Activated T-cell treated with anti-CD3 and anti-CD28 coated beads, Interleukin-2, amount 50 U/mL, for 1 hour (primary cell): ENCODE measurements at places on chromosomes 3 and 15.

DNA sequence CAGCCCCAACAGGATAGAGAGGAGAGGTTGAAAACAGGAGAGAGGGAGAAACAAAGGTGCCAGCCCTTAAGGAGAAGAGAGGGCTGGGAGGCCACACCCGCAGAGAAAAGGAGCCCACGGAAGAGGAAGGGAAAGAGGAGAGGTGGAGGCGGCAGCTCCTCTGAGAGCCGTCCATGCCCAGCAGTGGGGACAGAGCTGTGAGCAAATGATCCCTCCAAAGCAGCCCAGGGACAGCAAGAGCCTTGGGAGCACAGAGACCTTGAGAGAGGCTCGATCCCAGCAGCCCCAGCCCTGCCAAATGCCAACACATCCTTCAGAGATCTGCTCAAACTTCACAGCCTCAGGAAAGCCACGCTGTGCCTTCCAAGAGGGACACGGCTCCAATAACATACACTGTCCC, 66.7 kb upstream of the CORO2B start:
- DNase-seq, result no peak

DNA sequence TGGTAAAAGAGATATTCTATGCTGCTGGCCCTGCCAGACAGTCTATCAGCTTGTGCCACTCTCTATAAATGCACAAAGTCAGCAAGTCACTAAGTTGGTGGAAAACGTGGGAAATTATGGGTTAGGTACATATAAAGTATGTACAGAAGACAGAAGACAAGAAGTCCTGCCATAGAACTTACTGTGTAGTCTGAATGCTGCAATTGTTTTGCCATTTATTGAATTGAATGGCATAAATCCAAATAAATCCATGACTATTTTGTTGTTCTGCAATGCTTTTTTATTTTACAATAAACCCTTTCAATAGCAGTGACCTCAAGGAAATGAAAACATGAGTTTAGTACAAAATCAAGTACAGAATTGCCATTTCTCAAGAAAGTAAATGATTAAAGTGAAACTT, 34.1 kb upstream of the TM4SF1 start:
- DNase-seq, result no peak

GRCh38 chr3:113213896-113214587, 2.7 kb downstream of the BOC start:
- DNase-seq, result no peak

DNA sequence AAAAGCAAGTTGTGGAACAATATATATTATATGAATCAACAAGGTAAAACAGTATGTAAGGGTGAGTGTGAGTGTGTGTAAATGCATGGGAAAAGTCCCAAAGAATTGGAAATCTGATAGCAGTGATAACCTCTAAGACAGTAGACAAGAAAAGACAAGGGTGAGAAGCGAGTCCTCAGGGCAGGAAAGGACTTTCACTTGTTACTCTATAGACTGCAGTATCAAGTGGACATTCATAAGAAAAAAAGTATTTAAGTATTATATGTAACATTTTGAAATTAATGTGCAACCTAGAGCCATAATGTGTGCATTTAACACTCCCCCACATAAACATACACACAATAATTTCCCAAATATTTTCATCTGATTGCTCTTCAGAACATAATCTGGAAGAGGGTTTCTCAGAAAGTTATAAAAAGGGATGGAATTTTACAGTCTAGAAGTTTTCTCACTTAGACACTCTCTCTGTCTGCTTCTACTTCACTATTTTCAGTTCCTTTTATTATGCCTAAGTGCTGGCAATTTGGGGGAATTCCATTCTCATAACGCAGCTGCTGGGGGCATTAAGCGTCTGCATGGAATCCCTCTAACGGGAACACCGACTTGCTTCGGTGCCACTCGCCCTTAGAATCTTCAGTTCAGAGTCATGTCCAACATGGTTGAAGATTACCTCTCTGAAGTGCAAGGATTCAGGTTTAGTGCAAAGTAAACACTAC, 50.0 kb upstream of the CDIN1 start:
- DNase-seq, result no peak

GRCh38 chr3:186845756-186846155, 3.2 kb downstream of the ADIPOQ start:
- DNase-seq, result no peak

- no peak for DNase-seq
These were observed 15.9 kb upstream of the ALDH1A2 start for GRCh38 chr15:58081456-58081855.

- DNase-seq, result no peak
These were observed 19.6 kb downstream of the HEMK1 start for GRCh38 chr3:50588759-50589433.

- no peak for DNase-seq
These were observed 87.8 kb downstream of the NCEH1 start for GRCh38 chr3:172622916-172623700.

DNA sequence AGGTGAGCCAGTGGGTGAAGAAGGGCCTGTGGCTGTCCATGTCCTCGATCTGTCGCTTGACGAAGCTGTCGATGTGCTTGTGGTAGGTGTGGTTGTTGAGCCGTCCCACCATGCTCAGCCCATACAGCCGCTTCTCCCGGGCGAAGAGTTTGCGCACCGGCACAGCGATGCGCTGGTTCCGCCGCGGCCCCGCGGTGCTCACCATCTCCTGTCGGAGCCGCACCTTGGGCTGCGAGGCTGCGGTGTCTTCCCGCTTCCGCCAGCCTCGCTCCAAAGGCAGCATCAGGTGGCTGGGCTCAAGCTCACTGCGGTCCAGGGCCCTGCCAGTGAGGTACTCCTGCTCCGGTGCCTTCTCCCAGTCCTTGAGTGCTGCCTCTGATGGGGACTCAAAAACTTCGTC, 34.0 kb upstream of the GRIP2 start:
- no peak for DNase-seq

- no peak for DNase-seq
These were observed 394.6 kb upstream of the AZI2 start for GRCh38 chr3:28743271-28743670.

DNA sequence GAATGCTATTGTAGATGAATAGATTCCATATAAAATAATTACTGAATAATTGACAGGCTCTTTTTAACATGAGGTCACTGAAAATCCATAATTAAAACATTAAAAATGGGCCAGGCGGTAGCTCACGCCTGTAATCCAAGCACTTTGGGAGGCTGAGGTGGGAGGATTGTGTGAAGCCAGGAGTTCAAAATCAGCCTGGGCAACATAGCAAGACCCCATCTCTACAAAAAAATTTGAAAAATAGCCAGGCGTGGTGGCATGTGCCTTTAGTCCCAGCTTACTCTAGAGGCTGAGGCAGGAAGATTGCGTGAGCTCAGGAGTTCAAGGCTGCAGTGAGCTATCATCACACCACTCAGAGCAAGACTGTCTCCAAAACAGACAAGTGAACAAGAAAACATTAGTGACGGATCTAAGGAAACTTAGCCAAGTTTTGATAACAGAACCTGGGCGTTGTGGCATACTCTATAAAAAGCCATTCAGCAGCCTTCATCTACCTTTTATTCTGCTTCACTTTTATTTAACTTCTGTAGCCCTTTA, 110.5 kb downstream of the KLHL25 start:
- no peak for DNase-seq

DNA sequence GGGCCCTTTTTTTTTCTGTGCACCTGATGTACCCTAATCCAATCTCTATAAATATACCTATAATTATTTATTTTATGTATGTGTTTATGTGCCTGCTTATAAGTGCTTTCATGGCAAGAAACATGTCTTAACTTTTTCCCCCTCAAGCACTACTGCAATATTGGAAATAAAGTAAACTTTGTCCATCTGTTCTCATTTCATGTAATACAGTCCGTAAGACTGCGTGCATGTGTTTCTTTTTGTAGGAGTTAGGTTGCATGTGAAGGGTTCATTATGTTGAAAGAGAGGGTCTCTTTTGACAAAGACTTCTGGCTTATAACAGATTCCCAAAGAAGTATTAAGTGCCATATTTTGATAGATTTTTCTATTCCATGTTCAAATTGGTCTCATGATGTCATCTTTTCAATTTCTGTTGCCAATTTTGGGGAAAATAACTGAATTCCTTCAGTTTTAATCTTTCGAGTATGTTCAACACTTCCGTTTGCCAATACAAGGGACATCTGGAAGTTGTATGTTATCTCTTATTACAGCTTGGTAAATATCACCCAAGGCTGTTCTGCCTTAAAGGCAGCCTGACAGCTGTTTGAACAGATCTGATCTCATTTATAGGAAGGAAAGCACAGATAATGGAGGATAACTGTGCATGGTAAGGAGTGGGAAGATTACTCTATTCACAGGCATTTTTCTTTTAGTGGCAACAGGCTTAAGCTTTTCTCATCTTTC, 273.1 kb upstream of the SGO1 start:
- no peak for DNase-seq

GRCh38 chr15:44300572-44300971, 12.1 kb downstream of the GOLM2 start:
- DNase-seq, result no peak

DNA sequence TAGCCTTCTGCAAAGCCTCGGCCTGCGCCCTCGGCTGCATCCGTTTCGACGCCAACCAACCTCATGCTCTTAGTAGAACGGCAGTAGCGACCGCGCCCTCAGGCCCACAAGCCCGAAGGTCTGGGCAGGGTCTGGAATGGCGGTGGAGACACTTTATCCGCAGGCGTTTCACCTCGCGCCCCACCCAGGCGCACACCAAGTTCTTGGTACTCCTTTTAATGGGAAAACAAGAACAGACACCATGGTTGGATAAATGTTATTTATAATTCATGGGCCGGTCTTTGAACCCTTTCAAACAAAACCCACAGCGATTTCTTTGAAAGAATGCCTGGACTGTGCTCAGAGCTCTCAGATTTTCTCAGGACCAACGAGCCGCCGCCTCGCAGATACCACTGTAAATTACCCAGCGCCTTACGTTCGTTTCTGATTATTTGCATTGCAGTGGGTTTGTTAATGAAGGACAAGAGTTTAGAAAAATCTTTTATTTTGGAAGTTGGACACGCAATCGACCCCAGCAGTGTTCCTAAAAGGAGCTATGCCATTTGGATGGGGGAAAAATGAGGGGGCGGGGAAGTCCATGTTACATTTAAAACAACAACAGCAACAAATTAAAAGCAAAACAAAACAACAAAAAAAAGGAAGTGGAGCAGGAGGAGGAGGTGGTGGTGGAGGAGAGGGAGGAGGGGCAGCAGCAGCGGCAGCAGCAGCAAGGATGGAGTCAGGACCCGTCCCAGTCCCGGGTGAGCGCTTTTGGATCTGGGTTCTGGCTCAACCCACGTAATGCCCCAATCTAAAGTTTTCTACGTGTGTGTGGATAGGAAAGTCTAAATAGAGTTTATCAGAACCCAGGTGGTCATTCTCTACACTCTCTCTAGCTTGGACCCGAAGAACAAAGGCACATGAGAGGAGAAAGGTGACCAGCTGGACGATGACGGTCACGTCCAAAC, 993 bp upstream of the ISL2 start:
- DNase-seq, result no peak

GRCh38 chr3:25350725-25351114, 77.3 kb upstream of the RARB start:
- no peak for DNase-seq

- DNase-seq, result no peak
These were observed 43.2 kb downstream of the MAGI1 start for GRCh38 chr3:65995515-65995914.

DNA sequence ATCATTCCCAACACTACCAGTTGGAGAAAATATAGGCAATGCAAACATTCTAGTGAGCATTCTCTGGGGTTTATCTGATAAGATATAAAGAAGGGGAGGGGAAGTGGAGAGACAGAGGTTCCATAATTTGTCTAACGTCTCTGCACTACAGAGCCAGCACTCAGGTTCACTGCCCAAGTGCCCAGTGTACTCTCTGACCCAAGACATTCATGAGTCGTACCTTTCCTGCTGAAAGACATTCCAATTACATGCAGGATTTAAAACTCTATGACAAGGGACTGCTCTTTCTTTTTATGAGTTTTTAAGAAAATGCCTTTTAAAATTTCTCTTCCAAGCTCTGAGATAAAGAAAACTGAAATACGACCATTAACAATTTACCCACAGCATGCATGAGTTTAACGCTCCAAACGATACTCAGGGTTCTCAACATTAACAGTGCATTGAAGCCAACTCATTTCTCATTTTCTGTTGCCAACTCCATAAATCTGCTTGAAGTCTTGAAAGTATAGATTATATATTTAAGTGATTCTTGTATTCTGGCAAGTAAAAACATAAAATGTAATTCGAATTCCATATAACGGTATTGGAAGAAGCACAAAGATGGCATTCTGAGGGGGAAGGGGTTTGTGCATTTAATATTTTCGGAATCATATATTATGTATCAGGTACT, 193.4 kb downstream of the SUCLG2 start:
- no peak for DNase-seq

DNA sequence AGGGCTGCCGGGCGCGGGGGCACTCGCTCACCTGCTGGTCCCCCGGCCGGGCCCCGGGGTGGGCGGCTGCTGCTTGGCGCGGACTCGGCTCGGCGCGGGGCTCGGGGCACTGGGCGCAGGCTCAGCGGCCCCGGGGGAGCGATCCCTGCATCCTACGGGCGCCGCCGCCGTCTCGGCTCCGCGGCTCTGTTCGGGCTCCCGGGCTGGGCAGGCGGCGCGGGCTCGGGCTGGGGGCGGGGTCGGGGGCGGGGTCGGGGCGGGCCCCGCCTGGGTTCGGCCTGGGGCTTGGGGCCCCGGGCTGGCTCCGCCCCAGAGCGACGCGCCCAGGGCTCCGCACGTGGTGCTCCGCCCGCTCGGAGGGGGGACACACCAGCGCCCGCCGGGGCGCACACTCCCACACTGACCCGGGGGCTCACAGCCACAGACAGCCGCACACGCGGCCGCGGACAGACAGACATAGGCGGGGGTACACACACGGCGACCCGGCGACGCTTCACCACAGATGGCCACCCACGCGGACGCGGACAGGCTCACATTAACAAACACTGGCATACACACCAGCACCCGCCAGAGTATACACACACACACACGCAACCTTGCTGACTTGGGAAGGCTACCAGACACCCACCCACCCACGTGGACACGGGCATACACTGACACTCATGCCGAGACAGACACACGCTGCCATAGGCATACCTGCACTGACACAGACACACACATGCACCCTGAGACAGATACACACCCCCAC, at the start of gene SCN5A:
SCN5A (minus strand) TSS at position 188 of the 748 bp plus-strand sequence. CDS start 16,380 bp downstream, outside the sequence.
- peak; percentile 66 for DNase-seq

DNA sequence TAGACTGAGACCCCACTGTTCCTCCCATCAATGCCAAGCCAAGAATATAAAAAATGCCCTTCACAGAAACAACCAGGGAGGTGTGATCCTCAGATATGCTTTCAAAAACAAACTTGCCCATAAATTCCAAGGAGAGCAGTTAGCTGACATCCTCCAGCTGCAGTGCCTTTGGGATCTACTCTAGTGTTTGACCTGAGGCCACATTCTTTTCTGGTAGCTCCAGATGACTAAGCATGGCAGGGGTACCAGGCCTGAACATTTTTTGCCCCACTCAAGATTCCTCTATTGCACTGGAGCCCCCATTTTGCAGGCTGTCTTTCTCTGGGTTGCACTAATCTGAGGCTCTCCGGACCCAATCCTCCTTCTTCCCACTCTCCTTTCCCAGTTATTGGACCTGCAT, 27.9 kb upstream of the ACP3 start:
- DNase-seq, result no peak

- no peak for DNase-seq
These were observed 85.2 kb upstream of the PPIB start for GRCh38 chr15:64247906-64248541.

GRCh38 chr15:96165081-96165480, 165.4 kb upstream of the NR2F2 start:
- no peak for DNase-seq

DNA sequence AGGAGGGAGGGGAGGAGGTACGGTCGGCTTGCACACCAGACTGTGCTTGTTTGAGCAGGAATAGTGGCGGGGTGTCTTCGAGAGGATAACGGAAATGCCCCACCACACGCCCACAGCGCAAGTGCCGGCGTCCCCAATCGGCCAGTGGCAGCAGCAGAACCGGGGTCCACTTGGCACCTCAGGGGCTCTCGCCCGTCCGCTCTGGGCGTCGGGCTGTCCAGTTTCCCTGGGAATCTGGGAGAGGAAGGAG, 53.7 kb downstream of the CCDC54 start:
- DNase-seq, result peak; percentile 40
